H7 (cell line): ENCODE measurements at places on chromosomes 12 and 14.

DNA sequence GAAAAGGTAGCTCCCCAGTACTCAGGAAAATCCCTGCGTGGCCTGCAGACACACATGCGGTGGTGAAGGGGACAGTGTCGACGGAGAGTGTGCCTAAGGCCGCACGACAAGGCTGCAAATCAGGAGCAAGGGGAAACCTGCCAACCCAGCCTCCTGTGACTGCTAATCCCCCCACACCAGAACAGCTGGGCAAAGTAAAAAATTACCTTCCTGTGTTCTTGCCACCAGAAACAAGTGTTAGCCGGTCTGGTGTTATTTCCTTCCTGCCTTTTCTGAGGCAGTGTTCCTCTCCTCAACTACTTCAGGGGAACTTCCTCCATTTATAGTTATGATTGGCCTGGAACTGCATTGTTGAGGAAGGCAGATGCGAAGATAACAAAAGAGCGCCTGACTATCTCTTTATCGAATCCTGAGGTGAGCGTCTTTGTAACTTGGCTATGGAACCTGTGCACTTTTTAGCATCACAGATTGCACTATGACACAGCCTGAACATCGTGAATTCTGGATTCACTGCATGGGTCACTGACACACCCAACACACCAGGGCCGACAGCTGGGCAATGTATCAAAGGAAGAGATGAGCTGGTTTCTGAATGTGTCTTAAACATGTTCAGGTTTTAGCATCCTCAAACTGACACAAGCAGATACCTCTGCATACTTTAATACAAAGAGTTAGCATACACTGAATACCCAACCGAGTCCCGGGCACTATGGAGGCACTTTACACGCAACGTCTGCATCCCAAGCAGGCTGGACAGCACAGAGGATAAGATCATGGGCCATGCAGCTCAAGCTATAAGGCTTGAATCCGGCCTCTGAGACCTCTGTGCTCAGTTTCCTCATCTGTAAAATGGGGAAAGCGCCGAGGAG, 28.9 kb downstream of the SLC15A4 start:
- no peak for DNase-seq

GRCh38 chr12:49825971-49826421, 2.2 kb downstream of the NCKAP5L start:
- no peak for DNase-seq

GRCh38 chr12:29039013-29039412, 110.1 kb upstream of the FAR2 start:
- DNase-seq, result no peak

DNA sequence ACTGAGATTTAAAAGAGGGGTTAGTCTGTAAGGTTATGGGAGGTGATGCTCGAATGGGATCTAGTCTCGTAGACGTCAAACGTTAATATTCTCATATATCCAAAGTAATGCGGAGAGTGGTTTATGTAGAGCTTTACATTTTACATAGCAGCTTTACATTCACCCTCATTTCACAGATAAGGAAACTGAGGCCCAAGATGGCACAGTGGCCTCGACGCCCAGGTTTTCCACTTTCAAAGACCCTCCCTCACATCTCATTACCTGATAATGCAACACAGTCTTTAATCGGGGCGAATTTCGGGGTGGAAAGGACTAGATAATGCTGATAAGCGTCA, 450 bp upstream of the TDG start:
- no peak for DNase-seq

GRCh38 chr12:64544371-64545080, 65.8 kb upstream of the RASSF3 start:
- no peak for DNase-seq

DNA sequence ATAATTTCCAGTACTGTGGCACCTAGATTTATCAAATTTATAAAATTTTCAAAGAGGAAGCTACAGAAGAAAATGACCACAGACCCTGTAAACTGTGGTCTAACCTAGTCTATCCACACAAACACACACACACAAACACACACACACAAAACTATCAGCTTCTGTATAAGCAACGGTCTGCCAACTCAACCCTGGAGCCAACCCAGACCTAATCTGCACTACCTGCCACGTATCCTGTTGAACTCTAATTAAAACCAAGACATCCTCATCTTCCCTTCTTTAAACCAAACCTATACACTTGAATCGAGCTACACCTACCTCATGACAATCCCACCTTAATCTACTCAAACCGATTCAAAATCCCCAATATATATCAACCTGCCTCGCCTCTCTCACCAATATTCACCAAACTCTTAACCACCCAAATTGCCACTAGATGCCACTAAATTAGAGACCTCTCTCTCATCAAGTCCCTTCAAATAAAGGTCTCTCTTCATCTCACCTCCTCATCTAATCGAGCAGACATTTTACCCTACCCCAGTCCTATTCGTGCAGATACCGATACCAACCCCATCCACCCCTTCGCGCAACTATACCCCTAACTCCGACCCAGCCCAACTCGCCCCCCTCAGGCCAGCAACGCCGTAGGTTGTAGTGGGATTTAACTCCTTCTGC, 808 bp downstream of the ACIN1 start:
- peak; percentile 93 for DNase-seq

- DNase-seq, result no peak
These were observed 106.8 kb downstream of the PHETA1 start for GRCh38 chr12:111261911-111262676.

DNA sequence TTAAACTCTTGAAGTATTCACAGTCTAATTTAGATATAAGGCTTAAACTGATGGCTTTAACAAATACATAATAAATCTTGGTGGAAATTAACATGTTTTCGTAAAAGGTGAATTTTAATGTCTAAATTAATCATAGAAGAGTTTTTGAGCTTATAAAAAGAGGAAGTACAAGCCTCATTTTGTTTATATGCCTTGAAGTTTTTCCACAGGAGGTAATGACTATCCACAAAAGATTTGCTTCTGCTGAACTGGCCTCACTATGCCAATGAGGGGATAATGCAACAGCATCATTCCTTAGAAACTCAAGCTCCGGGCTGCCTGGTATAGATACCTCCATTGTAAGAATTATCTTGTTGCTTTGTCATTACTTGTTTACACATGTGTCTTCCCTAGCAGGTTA, 175.6 kb downstream of the DUSP6 start:
- no peak for DNase-seq

DNA sequence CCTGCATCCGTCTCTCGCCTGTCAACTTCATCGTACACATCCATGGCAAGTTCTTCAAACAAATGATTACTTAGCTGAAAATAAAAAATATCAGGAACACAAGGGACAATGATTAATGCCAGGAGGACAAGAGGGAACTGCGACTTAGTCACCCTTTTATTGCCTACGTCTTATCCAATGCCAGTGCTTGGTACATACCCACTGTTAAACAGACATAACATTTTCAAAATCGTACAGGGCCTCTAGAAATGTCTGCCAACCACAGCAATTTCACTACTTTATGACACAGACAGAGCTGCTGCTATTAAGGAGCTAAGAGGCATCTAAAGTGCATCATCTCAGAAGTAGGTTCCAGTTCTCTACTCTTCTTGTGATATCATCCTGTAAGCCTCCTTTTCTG, 34.6 kb downstream of the GIT2 start:
- DNase-seq, result no peak

DNA sequence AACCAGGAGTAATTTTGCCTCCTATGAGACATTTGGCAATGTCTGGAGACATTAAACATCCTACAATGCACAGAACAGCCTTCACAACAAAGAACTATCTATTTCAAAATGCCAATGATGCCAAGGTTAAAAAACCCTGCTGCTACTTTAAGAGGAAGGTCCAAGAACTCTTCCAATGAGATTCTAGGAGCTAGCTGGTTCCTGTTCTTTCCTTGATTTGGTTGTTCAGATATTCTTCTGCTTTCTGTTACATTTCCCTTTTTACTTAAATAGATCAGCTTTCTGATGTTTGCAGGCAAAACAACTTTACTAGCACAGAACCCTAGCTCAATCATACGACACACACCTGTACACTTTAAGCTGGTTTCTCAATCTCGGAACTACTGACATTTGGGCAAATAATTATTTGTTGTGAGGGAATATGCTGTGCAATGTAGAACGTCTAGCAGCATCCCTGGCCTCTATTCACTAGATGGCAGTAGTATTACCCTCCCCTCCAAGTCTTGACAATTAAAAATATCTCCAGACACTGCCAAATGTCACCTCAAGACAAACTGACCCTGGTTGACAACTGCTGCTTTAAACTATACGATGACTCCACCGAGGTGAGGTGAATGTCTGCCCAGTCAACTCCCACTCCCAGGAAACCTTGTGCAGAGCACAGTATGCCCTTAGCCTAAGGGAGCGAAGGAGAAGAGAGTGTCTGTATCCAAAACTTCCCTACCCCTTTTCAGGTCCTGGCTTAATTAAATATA, 4.4 kb downstream of the BLTP3B start:
- DNase-seq, result no peak

GRCh38 chr12:93315907-93316622, 61.7 kb upstream of the NUDT4 start:
- no peak for DNase-seq

GRCh38 chr14:68363843-68364767, 428.8 kb downstream of the ZFP36L1 start:
- peak; percentile 87 for DNase-seq

- no peak for DNase-seq
These were observed at the start of gene GPR65 for GRCh38 chr14:88005050-88005481. TSS of gene GPR65 (plus strand) at chr14:88005135. CDS start at chr14:88010848, 5,713 bp downstream.

DNA sequence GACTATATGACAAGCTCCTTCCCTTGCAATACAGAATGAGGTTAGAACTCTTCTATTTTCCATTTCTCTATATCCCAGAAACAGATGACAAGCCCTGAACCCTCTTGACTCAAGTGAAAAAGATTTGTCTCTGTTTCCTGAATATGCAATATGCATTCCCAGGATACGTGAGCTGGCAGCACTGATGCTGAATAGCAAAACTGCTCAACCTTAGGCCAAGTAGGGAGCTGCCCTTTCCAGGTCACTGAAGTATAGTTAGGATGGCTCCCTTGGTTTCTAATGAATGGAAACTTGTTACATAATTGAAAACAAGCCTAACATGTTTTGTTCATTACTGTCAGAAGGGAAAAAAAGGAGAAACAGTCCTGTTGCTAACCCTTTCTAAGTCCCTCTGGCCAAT, 47.9 kb upstream of the PLEKHG7 start:
- DNase-seq, result no peak

DNA sequence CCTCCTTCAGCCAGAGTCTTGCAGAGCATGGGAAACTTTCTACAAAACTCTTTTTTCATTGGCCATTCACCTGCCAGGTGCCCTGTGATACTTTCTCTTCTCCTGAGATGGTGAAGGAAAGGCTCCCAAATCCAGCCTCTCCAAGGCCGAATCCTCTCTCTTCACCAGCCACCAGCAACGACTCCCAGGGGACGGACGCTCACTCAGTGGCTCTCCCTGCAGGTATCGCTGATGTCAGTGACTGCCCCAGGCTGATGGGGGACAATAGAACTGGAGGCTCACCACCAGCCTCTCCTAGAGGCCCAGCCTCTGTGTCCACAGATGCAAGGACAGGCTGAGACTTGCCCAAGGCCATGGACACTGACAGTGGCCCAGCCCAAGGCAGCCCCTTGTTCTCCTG, 204.1 kb downstream of the BCL11B start:
- no peak for DNase-seq

GRCh38 chr12:94621662-94622359, 28.5 kb downstream of the TMCC3 start:
- DNase-seq, result no peak

DNA sequence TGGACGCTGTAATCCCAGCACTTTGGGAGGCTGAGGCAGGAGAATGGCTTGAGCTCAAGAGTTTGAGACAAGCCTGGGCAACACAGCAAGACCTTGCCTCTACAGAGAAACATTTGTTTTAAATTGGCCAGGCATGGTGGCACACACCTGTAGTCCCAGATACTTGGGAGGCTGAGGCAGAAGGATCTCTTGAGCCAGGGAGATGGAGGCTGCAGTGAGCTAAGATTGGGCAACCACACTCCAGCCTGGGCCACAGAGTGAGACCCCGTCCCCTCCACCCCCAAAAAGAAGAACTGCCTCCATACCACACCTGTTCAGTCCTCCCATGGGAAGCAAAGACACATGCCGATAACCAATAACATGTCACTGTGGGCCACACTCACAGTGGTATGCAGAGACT, 19.2 kb downstream of the CCDC85C start:
- DNase-seq, result no peak

- DNase-seq, result no peak
These were observed 186.8 kb upstream of the TMTC1 start for GRCh38 chr12:29970501-29970900.

GRCh38 chr12:97899529-97899928, 436.9 kb downstream of the RMST start:
- DNase-seq, result no peak

DNA sequence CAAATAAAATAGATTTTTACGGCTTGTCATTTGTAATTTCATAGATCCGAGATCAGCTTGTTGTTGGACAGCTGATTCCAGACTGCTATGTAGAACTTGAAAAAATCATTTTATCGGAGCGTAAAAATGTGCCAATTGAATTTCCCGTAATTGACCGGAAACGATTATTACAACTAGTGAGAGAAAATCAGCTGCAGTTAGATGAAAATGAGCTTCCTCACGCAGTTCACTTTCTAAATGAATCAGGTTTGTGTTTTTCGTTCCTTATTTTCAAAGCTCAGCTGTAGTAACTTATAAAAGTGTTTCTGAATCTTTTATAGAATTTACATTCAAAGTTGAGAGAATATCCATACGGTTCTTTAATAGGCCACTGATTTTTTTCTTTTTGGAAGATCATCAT, 89.1 kb downstream of the LRRK2 start:
- DNase-seq, result no peak

DNA sequence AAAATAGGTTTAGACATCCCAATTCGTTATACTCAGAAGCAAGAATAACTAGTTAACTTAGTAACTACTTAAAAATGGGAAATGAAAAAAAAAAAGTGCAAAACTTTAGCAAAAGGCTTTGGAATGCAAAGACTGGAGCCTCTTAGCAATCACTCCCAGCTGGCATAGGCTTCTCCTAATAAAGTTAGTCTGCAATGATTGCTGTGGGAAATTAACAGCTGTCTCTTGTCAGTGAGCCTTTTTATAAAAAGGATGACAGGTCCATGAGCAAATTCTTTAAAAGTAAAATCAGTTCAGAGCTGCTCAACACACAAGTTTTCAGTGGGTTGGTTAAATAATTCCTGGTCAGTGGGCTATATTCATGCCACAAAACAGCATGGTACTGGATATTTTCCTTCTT, 7.4 kb upstream of the SYCP3 start:
- DNase-seq, result no peak

DNA sequence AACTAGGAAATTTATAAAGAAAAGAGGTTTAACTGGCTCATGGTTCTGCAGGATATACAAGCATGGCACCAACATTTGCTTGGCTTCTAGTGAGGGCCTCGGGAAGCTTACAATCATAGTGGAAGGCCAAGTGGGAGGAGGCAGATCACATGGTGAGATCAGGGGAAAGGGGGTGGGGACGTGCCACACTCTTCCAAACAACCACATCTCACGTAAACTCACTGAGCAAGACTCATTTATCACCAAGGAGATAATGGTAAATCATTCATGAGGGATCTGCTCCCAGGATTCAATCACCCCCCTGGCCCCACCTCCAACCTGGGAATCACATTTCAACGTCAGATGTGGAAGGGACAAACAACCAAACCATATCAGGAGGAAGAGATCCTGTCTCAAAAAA, 35.8 kb downstream of the NUMB start:
- DNase-seq, result peak; percentile 20
